Cardiac septum (tissue), 1 donor: ENCODE measurements at places on chromosomes 5 and 9. TPM values are rescaled to one million over a fixed set of nuclear protein-coding genes. Genes with fewer than 3 reads are reported as not detected.
A peak's percentile ranks its signal among the peaks of the same experiment; 100 is the strongest.

GRCh38 chr9:19641046-19641445 is 147.8 kb downstream of the SLC24A2 start:
- no peak for DNase-seq

DNA sequence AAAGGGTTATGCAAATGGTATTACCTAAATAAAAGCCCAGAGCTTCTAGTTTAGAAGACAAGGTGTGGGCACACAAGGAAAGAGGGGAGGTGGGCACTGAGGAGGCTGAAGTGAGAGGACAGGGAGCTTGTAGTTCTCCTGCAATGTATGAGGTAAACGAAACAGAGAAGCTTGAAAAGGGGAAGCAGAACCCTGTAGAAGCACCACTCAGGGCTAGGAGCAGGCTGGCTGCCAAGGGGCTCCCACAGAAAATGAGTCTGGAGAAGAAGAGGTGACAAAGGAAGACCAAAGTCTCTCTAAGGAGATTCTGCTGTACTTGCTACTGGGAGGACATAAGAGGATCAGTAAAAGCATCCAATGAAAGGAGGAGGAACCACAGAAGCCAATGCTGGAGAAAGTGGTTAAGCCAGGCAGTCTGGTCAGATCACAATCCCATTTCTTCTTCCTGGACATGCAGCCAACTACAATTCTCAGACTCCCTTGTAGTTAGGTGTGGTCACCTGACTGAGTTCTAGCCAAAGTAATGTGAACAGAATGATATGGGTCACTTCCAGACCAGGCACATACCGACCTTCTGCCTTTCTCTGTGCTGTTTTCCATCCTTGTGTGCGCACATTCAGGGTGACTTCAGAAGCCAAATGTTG is 174.5 kb upstream of the MAP3K1 start:
- peak; percentile 77 for DNase-seq

- no peak for DNase-seq
Measured at GRCh38 chr5:63351164-63351563, 611.1 kb downstream of the HTR1A start.

DNA sequence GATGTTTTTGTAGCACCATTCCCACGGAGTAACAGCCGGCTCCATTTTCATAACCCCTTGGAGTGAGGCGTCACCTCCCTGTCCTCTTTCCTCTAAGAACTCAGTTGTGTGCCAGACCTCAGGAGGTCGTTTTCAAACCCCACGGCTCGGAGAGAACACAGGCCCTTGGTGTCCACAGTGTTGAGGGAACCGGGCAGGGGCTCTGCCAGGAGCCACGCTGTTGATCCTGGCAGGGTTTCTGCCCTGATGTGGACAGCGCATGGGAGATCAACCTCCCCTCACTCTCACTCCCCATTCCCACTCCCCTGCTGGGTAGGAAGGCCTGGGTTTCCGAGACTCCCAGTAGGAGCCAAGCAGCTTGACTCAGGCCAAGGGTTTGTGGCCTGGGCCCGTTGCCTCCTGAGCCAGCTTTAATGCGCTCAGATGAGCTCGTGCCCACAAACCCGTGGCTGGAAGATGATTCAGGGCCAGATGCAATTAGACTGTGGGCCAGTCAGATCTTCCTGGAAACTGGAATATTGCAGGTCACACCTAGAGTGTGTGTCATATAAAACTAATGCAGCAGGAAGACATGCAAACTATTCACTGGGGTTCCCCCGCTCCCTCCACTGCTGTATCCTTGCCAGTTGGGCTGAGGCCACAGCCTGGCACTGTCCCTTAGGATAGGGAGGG is 133.4 kb downstream of the SLC12A2 start:
- peak; percentile 83 for DNase-seq

- no peak for DNase-seq
Measured at GRCh38 chr9:132327537-132327936, 27.2 kb downstream of the SETX start.

GRCh38 chr5:1768283-1769000 is 31.2 kb downstream of the MRPL36 start:
- DNase-seq: no peak

GRCh38 chr9:112487799-112488340 is 1.2 kb downstream of the KIAA1958 start:
- DNase-seq: no peak

DNA sequence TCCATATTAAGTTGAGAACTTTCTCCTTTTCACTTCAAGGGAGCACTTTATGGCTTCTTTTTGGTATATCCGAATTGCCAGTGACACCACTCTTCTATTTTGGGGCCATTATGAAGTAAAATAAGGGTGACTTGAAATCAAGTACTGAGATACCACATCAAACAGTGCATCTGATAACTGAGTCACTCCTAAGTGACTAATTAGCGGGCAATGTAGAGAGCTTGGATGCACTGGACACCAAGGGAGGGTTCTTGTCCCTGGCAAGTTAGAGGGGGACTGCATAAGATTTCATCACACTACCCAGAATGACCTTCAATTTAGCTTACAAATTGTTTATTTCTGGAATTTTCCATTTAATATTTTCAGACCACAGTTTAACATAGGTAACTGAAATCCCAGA is 813.9 kb upstream of the CDH10 start:
- DNase-seq: no peak

DNA sequence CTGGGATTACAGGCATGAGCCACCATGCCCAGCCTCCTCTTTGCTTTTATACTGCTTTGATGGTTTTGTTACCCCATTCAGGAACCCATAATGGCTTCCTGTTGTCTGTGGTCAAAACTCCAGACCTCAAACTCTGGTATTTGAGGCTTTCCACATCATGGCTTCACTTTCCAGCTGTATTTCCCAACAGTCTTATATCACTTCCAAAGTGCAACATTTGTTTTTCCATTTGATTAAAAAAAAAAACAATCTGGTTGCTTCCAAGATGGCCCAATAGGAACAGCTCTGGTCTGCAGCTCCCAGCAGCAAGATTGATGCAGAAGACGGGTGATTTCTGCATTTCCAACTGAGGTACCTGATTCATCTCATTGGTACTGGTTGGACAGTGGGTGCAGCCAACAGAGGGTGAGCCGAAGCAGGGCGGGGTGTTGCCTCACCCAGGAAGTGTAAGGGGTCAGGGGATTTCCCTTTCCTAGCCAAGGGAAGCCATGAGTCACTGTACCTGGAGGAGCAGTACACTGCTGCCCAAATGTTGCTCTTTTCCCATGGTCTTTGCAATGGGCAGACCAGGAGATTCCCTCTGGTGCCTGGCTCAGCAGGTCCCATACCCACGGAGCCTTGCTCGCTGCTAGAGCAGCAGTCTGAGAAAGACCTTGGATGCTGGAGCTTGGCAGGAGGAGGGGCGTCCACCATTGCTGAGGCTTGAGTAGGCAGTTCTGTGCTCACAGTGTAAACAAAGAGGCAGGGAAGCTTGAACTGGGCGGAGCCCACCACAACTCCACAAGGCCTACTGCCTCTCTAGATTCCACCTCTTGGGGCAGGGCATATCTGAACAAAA is 458.4 kb downstream of the KDM4C start:
- DNase-seq: no peak

DNA sequence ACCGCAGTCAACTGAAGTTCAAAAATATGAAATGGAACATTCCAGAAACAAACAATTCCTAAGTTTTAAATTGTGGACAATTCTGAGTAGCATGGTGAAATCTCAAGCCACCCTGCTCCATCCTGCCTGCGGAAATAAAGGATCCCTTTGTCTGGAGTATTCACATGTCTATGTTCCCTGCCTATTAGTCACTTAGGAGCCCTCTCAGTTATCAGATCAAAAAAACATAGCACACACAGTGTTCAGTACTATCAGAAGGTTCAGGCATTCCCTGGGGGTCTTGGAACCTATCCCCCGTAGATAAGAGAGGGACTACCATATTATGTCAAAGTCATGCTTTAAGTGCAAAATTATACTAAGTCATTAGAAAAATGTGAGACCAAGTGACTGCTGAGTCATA is 300.8 kb downstream of the SEMA5A start:
- no peak for DNase-seq

GRCh38 chr5:132001647-132002561 is 9.6 kb downstream of the ACSL6 start:
- peak; percentile 82 for DNase-seq

DNA sequence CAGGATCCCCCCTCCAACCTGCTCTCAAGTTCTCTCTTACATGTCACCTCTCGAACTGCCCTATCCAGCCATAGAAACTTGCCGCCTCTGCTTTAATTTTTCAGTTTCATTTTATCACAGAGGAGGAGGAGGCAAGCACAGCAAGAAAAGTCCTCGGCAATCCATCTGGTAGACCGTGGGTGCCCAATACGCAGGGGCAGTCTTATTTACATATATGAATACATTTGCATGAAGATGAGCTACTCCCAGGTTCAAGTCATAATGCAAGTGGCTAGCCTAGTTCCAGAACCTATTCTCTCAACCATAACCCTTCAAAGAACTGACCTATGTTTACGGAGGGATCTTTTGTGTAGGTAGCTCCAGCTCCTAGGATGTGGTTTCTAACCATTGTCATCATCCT is 223.2 kb upstream of the PANK3 start:
- DNase-seq: no peak

- DNase-seq: no peak
Measured at GRCh38 chr5:152953788-152954483, 536.5 kb upstream of the GRIA1 start.

DNA sequence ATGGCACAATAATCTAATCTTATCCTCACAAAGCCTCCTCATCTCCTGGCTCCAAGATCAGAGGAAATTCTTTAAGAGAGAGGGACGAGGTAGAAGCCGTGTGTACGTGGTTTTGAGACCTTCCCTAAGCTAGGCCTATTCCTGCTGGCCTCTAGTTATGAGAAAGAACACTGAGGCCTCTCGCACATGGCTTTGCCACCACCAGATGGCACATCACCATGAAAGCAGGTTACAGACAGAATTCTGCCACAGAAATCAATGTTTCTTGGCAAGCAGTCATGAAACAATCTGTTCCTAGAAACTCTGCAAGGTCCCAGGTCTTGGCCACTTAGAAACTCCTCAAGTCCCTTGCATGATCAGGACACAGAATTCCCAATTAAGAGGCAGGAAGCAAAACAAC is 268.2 kb upstream of the TAS2R1 start:
- DNase-seq: no peak

DNA sequence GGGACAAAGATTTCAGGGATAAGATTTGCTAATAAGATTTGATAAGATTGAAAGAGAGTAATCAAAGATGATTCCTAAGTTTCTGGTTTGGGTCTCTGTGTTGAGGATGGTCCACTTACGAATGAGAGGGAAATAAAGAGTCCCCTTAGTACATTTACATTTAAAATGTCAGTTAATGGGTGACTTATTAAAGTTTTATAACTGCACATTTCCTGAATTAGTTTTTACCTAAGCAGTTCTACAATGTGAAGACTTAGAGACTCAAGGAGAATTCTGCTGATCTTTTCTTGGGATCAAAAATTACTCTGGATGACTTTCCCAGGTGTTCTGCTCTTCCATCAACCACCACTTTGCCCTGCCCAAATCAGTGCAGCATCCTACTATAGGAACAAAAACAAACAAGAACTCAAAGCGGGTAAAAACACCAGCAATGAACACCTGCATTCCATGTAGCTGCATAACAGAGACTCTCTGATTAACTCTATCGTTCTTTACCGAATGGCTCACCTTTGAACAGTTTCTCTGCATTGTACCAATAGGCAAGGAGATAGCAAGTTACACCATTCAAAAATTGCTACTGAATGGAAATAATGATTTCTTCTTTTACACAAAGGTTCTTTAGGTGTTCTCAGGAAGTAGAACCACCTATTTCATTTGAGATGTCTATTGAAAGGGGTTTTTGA is 65.3 kb downstream of the PRLR start:
- DNase-seq: no peak

DNA sequence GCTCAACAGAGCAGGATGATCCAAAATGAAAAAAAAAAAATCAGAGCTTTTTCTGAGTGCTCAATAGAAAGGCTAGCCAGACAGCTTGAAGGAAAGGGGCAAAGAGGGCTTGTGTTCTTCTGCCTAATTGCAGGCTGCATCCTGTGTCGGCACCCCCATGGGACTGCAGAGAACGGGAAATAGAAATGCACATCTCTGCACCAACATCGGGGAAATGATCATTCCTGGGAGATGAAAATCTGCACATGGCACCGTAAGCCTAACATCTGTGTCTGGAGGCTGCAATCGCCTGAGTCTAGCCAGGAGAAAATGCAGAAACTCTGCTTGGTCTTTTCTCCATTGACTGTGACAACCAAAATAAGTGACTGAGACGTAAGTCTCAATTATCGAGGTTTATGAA is 243.9 kb downstream of the ICE1 start:
- DNase-seq: no peak

GRCh38 chr9:87503927-87504326 is 6.3 kb downstream of the DAPK1 start:
- no peak for DNase-seq

- DNase-seq: peak; percentile 63
Measured at GRCh38 chr9:120383611-120383998, 196.4 kb downstream of the CDK5RAP2 start.

DNA sequence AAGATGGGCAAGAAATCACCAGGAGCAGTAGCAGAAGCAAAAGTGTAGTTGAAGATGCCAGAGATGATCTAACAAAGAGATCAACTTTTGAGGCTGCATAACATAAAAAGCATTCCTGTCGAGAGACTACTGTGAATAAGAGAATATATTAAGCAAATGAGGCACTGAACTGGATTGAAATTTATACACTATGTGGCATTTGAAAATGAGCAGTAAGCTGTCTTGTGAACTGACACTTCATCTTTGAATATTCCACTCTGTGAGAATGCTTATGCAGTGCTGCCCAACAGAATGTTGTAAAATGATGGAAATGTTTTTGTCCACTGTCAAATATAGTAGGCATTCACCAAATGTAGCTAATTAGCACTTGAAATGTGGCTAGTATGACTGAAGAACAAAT is 18.9 kb upstream of the PRRC1 start:
- DNase-seq: no peak

DNA sequence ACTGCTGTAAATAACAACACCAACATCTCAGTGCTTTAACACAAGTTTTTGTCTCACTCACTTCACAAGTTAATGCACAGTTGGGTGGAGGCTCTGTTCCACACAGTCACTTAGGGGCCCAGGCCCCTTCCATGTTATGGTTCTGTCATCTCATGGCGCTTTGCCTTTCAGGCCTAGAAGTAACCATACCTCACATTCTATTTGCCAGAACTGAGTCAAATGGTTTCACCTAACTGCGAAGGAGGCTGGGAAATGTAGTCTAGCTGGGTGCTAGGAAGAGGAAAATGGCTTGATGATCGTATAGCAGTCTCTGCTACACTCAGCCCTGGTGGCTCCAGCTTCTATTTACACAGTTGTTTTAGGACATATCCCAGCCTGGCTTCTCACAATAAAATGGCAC is 23.1 kb upstream of the MVB12B start:
- DNase-seq: no peak

- DNase-seq: no peak
Measured at GRCh38 chr5:122639033-122639432, 135.8 kb upstream of the SNX2 start.

SPARC gene
- total RNA-seq: 539 TPM

BTNL8 gene
- 0.43 TPM for total RNA-seq

SCGB3A2 gene
- not detected for total RNA-seq

MARCHF11 gene
- total RNA-seq: 1.3 TPM

PIP5K1B gene
- 27.1 TPM for total RNA-seq

IRX4 gene
- total RNA-seq: 12.1 TPM

WDR31 gene
- total RNA-seq: 10.9 TPM

BTNL3 gene
- total RNA-seq: not detected

IL7R gene
- total RNA-seq: 0.92 TPM

GTF2H2 gene
- total RNA-seq: 8.4 TPM
